ENCODE measurements at places on chromosomes 2 and 18. TPM values are rescaled to one million over a fixed set of nuclear protein-coding genes. Genes with fewer than 3 reads are reported as not detected.

GRCh38 chr2:168939918-168940317 is 38.8 kb downstream of the G6PC2 start:
- DNase-seq, result no peak

HOXD13 gene
- not detected for total RNA-seq

GRCh38 chr2:112577756-112578155 is 6.7 kb upstream of the CHCHD5 start:
- no peak for DNase-seq

- DNase-seq, result no peak
Measured at GRCh38 chr18:28175150-28175929, 1.6 kb downstream of the CDH2 start.

SGPP2 gene
- total RNA-seq, result 19.0 TPM

SLC30A3 gene
- total RNA-seq, result 10.1 TPM

DNA sequence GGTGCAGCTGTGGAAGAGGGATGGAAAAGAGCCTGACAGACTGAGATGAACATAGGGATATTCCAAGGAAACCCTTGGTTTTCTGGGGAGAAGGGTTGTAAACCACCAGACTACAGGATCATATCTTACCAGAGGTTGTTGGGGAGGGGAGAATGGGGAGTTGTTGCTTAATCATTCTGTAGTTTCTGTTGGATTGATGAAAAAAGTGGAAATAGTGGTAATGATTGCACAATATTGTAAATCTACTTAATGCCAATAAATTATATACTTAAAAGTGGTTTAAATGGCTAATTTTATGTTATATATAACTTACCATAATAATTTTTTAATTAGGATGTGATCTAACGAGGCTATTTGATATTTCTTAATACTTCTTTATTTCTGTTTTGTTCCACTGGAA is 800.9 kb downstream of the BCL11A start:
- no peak for DNase-seq

- no peak for DNase-seq
Measured at GRCh38 chr18:45359275-45360009, 255.8 kb upstream of the SLC14A2 start.

REEP1 gene
- total RNA-seq, result 23.6 TPM

DNA sequence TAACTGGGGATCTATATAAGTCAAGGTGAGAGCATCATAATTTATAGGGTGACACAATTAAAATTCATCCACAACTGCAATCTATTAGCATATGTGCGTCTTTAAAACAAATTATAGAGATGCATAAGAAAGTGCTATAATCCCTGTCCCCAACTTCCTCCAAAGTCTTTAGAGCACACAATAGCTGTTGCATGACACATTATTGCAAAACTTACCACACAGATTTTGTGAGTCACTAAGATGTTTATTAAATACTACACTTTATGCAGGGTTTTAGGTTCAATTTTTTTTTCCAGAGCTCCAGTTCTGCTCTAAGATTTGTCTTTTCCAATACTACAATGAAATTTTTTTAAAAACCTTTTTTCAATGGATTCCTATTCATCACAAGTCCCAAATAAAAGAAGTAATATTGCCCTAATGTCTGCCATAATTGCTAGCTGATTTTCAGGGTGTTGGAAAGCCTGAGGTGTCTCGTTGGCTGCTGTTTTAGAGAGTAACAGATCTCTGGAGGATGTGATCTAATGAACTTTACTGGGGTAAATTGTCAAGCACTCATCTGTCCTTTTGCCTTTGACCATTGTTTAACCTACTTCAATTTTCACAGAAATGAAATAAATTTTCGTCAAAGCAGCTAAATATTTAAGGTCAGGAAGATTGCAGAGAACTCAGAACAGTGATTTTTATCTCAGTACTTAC is 250.5 kb upstream of the NETO1 start:
- DNase-seq, result no peak

- DNase-seq, result no peak
Measured at GRCh38 chr2:61922714-61923113, 17.2 kb downstream of the COMMD1 start.

- no peak for DNase-seq
Measured at GRCh38 chr18:55856229-55856628, 268.2 kb upstream of the TCF4 start.

DNA sequence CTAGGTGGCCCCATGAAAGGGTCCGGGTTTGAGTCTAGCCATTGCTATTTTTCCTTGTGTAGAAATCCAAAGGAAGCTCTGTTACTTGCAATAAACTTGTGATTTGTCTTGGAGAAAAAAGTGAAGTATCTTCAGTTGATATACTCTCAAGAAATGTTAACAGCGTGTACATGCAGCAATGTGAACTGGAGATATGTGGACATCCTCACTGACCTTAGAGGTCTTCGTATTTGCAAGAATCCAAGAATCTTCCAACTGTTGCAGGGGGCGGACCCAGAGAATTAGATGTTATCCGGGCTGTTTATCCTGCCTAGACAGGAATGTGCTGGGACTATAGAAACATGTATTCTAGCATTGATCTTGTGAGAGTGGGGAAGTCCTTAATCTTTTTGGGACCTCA is 187.6 kb downstream of the KCNS3 start:
- no peak for DNase-seq

DNA sequence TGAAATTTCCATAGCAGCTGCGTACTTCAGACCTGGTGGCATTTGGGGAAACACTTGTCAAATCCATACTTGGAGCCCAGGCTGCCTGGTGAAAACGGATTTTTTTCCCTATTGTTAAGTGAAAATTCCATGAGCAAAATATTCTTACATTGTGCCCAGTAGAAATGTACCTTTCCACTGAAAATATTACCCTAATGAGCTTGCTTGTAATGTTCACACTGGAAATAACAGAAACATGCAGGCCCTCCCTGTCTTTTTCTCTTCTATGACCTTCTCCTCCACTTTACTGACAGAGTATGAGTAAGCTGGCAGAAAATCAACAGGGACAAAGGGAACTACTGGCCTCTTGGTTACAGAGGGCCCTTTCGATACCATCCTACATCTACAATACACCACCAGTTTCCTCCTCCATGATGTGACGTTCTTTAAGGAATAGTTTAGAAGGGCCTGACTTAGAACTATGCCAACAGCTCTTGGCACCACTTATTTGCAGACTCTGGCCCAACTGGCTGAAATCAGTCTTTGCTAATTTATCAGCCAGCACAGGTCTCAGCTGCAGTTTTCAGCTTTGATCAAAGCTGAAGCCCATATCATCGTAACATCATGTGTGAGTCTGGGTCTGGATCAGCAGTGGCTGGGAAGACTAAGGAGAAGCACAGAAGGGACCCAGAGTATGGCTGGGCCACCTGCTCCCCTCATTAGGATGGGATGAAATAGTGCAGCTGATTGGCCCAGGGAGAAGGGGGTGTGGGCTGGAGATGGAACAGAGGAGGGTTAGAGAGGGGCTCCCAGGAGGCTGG is 272.2 kb upstream of the ID2 start:
- DNase-seq, result no peak

NAT8 gene
- not detected for total RNA-seq

- DNase-seq, result no peak
Measured at GRCh38 chr18:33210575-33211189, 229.8 kb downstream of the CCDC178 start.

DNA sequence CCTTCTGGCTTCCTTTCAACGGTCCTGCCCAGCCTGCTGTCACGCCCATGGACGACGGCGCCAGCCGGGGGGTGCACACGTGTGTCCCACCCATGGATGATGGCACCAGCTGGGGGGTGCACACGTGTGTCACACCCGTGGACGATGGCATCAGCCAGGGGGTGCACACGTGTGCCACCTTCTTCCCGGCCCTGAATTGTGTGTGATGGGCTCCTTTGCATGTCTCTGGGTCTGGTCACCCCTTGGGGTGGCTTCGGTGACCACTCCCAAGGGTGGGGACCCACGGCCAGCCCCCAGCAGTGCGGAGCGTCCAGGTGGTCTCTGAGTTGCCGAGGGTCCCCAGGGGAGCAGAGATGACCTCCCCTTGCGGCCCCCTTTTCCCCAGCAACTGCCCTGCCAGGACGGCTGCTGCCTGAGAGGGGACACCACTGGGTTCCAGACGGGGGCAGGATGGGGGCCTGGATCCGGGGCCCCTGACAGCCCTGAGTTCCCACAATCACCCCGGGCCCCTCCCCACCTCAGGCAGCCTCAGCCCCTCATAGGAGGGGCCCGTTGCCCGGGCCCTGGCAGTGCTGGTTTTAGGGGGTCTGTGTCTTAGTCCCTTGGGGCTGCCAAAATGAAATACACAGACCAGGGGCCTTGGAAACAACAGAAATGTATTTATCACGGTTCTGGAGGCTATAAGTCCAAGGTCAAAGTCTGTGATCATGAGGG is 9.4 kb downstream of the NEU4 start:
- DNase-seq, result no peak

CLEC4F gene
- 0.22 TPM for total RNA-seq

DNA sequence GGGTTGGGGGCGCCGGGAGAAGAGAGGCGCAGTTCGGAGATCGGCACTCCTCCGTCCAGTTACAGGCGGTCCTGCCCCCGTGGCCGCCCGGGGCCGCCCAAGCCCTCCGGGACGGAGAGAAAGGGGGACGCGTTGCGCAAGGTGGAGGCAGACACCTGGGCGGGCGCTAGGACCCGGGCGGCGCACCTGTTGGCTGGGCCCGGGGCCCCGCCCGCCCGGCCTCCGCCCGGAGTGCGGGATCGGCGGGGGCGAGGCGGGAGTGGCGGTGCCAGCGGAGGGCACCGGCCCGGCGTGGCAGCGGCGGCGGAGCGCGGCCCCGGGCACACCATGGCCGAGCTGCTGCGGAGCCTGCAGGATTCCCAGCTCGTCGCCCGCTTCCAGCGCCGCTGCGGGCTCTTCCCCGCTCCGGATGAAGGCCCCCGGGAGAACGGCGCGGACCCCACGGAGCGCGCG is at the start of gene SGPP2:
TSS of gene SGPP2 (plus strand) at position 268 of the 453 bp plus-strand sequence. CDS start at position 328, 60 bp downstream.
- DNase-seq, result peak; percentile 60

TYMS gene
- total RNA-seq, result 6.0 TPM

DYNAP gene
- not detected for total RNA-seq

C2orf81 gene
- 1.1 TPM for total RNA-seq

TMEM169 gene
- total RNA-seq, result 0.24 TPM

VPS4B gene
- 20.4 TPM for total RNA-seq

CDCA7 gene
- total RNA-seq, result 1.5 TPM

DNA sequence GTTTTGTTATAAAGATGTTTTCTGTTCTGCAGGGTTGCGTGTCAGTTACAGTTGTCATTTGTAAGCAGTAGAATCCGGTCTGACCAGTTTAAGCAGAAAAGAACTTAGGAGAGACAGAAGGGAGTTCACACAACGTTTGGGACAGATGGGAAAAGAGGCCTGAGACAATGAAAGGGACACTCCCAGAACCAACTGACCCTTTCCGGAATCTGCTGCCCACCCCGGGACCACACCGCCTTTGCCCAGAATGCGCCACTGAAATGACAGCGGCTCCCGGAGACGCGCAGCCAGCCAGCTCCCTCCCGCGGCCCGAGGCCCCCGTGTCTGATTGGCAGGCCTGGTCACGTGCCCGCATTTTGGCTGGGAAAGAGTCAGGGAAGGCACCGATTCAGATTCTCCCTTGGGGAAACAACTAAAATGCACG is 244.6 kb downstream of the BCL2 start:
- peak; percentile 91 for DNase-seq

- no peak for DNase-seq
Measured at GRCh38 chr2:102120261-102120660, 22.3 kb upstream of the IL1R1 start.

DNA sequence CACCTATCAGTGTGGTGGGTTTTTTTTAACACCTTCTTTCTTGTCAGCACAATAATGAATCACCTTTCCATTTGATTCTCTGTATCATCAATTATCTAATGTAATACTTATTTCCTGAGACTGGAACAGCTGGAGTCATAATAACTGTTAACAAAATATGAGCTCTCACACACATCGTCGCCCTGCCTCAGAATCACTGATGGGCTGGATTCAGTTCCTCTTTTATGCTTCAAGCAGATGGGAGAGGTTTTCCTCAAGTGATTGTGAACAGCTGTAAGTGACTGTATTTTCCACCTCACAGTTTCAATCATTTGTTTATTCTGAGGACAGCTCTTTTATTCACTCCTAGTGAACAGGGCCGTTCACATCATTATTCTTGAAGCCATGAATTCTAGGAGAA is 330.2 kb downstream of the DSC3 start:
- no peak for DNase-seq

GRCh38 chr2:49948744-49949143 is 794.4 kb upstream of the FSHR start:
- DNase-seq, result no peak

DNA sequence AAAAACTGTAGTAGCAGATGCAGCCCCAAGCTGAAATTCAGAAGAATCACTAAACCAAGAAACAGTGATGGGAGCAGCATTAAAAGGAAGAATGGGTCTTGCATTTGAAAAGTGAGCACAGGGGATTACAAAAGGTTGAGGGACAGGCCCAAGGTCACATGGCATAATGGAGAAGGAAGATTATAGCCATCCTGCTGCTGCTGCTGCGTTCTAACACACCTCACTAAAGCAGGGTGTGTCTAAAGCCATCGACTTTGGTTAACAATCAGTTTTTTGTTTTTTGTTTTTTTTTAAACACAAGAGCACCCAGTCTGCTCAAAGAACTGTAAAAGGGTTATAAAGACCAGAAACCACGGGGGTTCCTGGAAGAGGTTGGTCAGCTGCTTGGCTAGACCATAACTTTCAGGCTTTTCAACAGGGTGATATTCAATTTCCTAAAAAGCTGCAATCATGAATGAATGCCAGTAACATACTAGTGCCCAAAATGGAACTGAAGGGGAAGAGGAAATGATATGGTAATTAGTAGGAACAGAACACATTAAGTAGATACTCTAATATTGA is 102.6 kb downstream of the MYO5B start:
- DNase-seq, result no peak

- no peak for DNase-seq
Measured at GRCh38 chr18:24009651-24010333, 4.8 kb upstream of the TTC39C start.

GRCh38 chr2:55302241-55302640 is 33.2 kb upstream of the MTIF2 start:
- DNase-seq, result no peak

DNA sequence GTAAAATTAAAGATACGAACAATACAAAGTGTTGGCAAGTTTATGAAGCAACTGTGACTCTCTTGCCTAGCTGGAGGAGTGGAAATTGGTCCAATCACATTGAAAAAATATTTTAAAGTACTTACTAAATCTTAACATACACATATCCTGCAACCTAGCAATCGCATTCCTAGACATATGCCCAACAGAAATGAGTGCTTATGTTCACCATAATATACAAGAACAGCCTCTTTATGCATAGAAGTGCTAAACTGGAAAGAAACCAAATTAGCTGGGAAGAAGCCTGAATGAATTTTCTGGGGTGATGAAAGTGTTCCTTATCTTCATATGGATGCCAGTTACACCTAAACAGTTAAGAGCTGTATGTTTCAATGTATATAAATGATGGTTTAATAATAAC is 98.9 kb downstream of the HNMT start:
- DNase-seq, result no peak
